ENCODE measurements at places on chromosomes 5 and 9.

DNA sequence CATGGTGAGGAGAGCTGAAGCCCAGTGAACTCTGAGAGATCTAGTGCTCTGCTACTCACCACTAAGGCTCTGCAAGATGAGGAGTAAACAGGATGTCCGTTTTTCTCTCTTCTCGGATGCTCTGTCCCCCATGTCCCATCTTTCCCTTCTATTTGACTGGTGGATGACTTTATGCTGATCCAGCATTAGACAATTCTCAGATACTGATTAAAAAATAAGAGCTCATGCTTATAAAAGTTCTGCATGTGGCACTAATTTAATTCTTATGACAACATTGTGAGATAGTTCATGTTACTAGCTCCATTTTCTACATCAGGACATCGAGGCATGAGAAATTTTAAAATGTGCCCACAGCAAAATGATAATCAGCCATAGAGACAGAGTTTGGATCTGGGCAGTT is 77.0 kb downstream of the HMHB1 start:
- DNase-seq: no peak

DNA sequence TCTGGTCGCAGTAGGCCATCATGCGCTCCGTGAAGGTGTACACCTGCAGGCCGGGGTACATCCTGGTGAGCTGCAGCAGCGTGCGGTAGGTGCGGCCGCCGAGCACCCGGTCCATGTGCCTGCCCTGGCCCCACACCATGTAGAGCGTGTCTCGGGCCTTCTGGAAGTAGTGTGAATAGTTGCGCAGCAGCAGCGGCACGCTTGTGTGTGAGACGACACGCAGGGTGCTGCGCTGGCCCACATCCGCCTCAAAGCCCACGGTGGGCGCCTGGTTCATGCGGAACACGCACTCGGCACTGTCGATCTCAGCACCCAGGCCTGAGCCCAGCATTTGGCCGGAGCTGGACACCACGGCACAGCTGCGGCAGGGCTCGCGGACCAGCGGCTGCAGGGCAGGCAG is 4.5 kb downstream of the ST6GALNAC4 start:
- DNase-seq: no peak

- DNase-seq: no peak
Measured at GRCh38 chr5:143599474-143599873, 196.0 kb upstream of the NR3C1 start.

GRCh38 chr9:114930056-114930812 is at the start of gene TNFSF8:
TNFSF8 (minus strand) TSS chr9:114930591; CDS start chr9:114930303, 288 bp downstream.
- DNase-seq: no peak

DNA sequence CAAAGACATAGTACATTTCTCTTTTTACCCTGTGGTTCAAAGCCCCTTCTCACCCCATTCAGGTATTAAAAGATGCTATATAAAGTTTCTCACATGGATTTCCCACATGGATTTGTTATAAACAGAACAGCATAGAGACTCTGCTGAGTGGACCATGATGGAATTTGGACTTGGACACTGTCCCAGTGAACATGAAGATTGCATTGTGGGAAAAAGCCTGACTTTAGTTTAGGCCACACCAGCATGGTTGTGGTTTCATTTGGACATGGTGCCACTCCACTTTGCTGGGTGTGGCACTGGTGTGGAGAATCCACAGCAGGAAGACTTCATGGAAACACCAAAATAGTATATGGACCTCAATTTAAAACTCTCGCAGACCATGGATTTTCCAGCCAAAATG is 124.6 kb downstream of the ARHGAP26 start:
- no peak for DNase-seq

GRCh38 chr5:73796164-73797131 is 170.5 kb downstream of the ARHGEF28 start:
- peak; percentile 15 for DNase-seq

Measured in KBM-7 (cell line).